ENCODE measurements at places on chromosomes 5 and 9.
A peak's percentile ranks its signal among the peaks of the same experiment; 100 is the strongest.

- DNase-seq = no peak
Measured at GRCh38 chr9:70410368-70410767, 4.1 kb downstream of the KLF9 start.

GRCh38 chr5:54317511-54318260 lies 7.3 kb upstream of the ARL15 start:
- peak; percentile 34 for DNase-seq

DNA sequence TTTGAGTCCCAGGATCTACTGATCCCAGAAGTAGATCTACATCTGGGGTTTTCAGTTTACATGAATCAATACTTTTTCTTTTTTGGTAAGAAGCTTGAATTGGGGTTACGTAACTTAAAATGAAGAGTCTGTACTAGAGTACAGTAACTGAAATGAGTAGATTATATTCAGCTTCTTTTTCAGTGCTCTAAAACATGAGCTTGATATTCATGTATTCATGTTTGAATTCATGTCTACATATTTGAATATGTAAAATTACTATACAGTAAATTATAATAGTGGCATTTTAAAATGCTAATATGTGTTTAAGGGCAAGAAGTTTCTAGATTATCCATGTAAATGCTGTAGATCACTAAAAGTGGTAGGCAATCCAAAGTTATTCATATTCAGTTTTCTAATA lies 14.8 kb downstream of the POU5F2 start:
- no peak for DNase-seq

- no peak for DNase-seq
Measured at GRCh38 chr9:93452710-93453046, 703 bp downstream of the FAM120AOS start.

GRCh38 chr5:25701936-25702335 lies 1057.2 kb upstream of the CDH10 start:
- no peak for DNase-seq
